ENCODE measurements at places on chromosomes 2 and 18.
A peak's percentile ranks its signal among the peaks of the same experiment; 100 is the strongest.

- DNase-seq: no peak
These were observed 48.4 kb upstream of the NEMP2 start for GRCh38 chr2:190582736-190583506.

DNA sequence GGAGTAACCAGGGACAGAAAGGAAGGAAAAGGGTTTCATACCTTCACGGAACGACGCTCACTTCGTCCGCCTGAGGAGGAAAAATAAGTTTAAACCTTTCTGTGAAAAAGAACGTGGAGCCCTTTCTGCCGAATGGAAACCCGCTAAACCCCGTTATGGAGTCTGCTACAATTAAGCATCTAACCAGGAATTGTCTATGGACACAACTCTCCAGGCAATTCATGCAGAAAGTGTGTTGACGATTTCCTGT, 528 bp upstream of the PPP4R3B start:
- no peak for DNase-seq

GRCh38 chr2:148552675-148553331, 91.7 kb upstream of the EPC2 start:
- DNase-seq: peak; percentile 43

DNA sequence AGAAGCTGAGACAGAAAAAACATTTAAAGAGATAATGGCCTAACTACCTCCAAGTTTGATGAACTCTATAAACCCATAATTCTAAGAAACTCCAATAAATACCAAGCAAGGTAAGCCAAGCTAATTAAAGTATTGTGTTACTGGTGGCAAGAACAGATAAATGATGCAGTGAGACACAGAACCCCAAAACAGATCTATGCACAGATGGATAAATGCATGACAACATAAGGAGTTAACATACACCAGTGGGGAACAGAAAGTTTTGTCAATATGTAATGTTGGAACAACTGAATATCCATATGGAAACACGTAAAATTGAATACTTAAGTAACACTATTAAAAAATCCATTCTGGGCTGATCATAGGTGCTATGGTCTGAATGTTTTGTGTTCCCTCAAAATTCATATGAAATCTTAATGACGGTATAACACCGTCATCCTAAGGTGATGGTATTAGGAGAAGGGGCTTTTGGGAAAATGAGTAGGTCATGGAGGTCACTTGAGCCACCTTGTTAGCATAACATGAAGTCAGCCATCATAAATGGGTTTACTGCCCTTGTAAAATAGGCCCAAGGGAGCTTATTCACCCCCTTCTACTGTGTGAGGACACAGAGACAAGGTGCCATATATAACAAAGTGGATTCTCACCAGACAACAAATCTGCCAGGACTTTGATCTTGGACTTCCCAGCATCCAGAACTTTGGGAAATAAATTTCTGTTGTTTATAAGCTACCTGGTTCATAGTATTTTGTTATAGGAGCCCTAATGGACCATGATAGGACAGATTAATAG, 86.3 kb downstream of the SLC66A3 start:
- no peak for DNase-seq

DNA sequence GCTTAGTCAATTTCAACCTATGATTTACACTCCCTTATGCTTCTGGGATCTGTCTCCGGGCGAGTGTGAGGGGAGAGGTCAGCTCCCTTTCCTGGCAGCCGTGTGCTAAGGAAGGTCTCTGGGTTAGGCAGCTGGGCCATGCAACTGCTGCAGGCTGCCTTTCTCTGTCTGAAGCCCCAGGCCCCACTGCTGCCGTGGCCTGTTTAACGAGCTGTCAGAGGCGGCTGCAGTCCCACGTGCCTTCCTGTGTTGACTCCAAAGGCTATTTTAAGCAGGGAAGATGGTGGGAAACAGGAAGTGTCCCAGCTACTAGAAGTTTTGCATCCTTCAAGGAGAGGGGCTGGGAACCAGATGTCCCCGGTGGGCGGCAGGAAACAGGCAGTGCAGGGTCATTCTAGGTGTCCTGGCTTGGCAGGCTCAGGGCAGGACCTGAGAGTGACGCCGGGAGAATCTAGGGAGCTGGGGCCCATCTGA, 186.4 kb downstream of the TNS1 start:
- no peak for DNase-seq

DNA sequence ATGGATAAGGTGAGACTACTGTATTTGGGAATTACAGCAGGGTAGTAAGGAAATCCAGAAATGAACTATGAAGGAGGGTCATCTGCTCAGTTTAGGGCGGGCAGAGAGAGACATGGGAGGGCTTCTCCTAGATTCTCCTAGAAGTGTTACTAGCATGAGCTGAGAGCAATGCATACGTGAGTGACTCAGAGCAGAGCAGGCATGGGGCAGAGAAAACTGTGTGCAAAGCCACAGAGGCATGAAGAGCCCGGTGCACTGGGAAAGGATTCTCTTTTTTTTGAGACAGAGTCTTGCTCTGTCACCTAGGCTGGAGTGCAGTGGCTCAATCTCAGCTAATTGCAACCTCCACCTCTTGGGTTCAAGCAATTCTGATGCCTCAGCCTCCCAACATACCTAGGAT, 116.2 kb downstream of the SOCS6 start:
- no peak for DNase-seq

GRCh38 chr2:112141626-112142007, 3.4 kb downstream of the FBLN7 start:
- no peak for DNase-seq

- no peak for DNase-seq
These were observed 35.8 kb upstream of the CACNB4 start for GRCh38 chr2:152134488-152135280.

DNA sequence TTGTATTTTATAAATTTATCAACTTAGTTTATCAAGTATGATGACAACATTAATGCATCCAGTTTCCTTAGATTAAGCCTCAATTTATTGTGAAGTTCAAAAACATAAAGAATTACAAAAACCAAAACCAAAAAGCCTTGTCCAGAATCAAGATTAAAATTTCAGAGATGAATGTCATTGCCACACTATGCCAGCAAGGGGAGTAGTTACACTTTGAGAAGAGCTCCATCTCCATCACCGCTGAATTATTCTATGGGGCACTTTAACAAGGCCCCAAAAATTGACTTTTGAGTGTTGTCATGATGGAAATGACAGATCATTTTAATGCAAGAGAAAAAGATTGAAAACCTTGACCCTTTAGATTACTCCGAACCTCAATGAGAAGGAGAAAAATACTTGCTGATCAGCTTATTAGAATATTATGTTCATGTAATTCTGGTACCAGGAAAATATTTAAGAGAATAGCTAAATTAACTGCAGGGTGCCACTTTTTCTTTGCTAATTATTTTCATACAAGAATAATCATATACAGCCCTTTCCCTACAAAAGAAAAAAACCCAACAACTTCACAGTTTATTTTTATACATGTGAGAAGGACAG, 152.5 kb upstream of the AQP4 start:
- DNase-seq: no peak

Measured in central memory CD4-positive, alpha-beta T cell (primary cell).